ENCODE measurements at places on chromosomes 1 and 21.

DNA sequence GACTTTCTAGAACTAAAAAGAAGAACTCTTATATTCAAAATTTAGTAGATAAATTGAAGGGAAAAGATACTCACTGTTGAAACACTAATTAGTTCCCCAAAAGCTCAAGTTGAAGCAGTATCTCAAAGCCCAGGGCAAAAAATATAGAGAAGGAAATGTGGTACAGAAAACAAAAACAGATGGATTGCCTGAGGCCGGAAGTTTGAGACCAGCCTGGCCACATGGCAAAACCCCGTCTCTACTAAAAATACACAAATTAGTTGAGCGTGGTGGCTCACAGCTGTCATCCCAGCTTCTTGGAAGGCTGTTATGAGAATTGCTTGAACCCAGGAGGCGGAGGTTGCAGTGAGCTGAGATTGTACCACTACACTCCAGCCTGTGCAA, 36.0 kb downstream of the FAM177B start:
- peak; percentile 31 for DNase-seq

- no peak for DNase-seq
These were observed 11.7 kb upstream of the ZNF436 start for GRCh38 chr1:23381233-23381885.

DNA sequence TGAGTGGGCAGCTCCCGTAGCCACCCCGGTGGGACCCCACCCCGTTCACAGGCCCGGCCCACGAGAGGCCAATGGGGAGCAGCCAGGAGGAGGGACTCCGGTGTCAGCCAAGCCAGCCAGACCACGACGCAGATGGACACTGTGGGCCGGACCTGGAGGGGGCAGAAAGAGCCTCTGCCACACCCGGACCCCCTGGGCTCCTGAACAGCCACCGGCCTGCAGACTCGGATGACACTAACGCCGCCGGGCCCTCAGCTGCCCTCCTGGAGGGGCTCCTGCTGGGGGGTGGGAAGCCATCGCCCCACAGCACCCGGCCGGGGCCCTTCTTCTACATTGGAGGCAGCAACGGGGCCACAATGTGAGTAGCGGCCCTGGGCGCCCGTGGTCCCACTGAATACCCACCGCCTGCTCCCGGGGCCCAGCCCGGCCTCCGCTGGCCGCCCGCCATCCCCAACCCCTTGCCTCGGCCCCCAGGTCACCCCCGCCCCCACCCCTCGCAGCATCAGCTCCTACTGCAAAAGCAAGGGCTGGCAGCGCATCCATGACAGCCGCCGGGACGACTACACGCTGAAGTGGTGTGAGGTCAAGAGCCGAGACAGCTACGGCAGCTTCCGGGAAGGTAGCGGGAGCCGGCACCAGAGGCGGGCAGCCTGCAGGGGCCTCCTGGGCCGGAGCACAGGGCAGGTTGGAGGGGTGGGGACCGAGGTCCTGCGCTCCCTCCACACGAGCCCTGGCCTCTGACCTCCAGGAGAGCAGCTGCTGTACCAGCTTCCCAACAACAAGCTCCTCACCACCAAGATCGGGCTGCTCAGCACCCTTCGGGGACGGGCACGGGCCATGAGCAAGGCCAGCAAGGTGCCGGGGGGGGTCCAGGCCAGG, 6.5 kb downstream of the TTLL10 start:
- no peak for DNase-seq

GRCh38 chr1:156642265-156643048, 540 bp downstream of the BCAN start:
- DNase-seq: no peak

GRCh38 chr1:56149761-56150160, 429.6 kb downstream of the PLPP3 start:
- DNase-seq: no peak

DNA sequence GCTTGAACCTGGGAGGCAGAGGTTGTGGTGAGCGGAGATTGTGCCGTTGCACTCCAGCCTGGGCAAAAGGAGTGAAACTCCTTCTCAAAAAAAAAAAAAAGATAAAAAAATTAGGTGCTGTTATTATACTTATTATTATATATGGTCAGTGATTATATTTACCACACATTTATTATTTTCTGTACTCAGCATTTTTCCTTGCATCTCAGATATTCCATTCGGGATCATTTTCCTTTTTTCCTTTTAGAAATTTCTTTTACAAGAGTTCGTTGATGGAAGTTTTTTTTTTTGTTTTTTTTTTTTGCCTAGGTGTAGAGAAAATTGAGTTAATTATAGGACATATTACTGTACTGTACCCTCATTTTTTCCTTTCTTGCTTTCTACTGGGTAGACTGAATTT, 13.5 kb downstream of the CCDC30 start:
- DNase-seq: no peak

GRCh38 chr1:191608367-191608766, 549.9 kb upstream of the RGS18 start:
- no peak for DNase-seq

DNA sequence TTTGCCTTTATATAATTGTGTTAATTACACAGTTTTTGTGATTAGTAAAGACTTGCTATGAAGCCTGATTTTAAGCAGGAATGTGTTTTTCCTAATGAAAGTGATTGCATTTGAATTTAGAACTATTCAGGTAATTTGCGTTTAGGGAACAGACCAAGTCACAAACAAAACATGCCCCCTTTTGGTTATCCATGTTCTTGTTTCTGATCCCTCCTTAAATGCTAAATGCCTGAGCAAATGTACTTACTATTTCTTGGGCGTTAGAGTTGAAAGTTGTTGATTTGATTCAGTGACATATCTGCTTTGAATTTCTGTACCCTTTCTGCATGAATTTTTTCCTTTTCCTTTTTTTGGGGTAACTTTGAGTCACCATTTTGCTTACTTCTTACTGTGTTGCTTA, 5.2 kb downstream of the POU2F1 start:
- DNase-seq: no peak

DNA sequence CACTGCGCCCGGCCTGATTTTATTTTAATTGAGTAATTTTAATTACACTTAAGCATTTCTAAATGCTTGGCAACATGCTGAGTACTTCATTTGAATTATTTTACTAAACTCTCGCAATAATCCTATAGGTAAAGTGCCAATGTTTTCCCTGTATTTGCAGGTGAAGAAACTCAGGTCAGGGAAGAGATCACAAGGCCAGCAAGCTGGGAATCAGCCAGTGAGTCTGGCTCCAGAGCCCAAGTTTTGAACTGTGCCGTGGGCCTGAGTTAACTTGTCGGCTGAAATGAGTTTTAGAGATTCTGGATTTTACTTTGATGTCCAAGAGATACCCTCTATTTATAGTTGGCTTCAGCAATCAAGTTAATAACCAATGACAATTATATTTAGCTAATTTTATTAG, 141.4 kb downstream of the CNIH3 start:
- DNase-seq: no peak

- no peak for DNase-seq
These were observed 273.7 kb downstream of the NTNG1 start for GRCh38 chr1:107414550-107414949.

DNA sequence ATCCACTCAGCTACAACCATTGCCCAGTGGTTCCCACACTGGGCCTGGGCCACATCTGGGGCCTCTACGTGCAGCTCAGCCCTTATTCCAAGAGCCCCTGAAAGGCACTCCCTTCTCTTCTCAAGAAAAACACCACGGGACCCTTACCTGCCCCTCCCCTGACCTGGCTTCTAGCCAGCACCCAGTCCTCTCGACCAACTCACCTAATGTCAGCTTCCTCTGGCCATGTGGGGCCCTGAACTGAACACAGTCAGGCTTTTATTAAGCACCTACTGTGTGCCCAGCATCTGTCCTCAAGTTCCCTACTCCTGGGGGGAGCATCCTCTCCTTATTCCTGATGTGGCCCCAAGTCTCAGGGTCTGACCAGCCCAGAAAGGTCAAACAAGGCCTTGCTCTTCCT, 208.4 kb downstream of the MATN1 start:
- DNase-seq: no peak

DNA sequence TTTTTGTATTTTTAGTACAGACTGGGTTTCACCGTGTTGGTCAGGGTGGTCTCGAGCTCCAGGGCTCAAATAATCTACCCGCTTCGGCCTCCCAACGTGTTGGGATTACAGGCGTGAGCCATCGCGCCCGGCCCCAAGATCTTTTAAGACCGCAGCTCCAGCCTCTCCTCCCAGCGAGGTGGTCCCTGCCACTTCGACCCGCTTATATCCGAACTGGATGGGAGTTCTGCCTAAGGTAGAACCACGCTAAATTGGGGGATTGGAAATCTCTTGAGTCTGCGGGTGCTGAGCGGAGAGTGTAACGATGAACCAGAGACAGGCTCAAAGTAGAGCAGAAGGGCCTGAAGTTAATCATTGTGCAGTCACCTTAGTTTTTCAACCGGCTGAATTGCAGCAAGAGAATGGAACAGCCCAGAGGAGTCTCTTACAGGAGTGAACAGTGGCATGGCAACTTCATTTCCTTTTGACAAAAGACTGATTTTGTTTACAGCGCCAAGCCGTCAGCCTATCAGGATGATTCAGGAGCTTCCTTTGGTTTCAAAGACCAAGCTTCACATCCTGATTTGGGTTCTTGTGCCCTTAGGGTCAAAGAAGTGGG, 726 bp upstream of the CYB5R1 start:
- peak; percentile 78 for DNase-seq

GRCh38 chr1:247291161-247291560, 35.3 kb downstream of the VN1R5 start:
- DNase-seq: no peak

DNA sequence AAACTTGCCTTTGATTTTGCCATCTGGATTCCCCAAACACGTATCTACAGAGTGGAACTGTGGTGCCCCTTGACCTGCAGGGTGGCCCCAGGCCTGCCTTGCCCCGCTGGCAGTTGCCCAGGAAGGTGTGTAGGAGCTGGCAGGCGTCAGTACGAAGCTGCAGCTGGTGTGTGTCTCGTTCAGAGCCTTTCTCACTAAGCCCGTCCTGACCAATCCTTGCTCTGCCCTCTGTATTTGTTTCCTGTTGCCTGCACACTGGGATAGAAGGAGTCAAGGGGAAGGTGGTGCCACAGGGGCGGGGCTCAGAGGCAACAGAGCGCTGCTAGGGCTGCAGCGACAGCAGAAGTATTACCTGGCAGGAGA, 5.2 kb upstream of the VSIG8 start:
- DNase-seq: no peak

- no peak for DNase-seq
These were observed 488.5 kb downstream of the NPHP4 start for GRCh38 chr1:5503556-5504363.

- DNase-seq: no peak
These were observed 14.4 kb downstream of the PPFIA4 start for GRCh38 chr1:203040513-203041275.

- no peak for DNase-seq
These were observed 70.7 kb upstream of the ZNF644 start for GRCh38 chr1:91092503-91092902.

DNA sequence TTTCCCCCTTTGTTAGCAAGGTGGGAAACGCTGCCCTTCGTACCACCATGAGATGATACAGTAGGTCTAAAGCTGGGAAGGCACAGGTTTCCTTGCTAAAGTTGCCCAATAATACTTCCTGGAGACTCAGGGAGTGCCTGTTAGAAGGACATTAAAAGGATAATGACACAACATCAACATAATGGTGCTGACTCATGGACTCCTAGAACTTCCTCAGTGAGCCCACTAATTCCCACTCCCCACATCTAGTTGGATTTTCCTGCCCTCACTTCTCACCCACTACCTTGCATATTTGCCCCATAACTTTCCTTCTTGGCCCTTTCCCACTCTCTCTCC, 17.5 kb downstream of the CFAP45 start:
- no peak for DNase-seq

GRCh38 chr1:91091812-91092211, 70.0 kb upstream of the ZNF644 start:
- DNase-seq: no peak

DNA sequence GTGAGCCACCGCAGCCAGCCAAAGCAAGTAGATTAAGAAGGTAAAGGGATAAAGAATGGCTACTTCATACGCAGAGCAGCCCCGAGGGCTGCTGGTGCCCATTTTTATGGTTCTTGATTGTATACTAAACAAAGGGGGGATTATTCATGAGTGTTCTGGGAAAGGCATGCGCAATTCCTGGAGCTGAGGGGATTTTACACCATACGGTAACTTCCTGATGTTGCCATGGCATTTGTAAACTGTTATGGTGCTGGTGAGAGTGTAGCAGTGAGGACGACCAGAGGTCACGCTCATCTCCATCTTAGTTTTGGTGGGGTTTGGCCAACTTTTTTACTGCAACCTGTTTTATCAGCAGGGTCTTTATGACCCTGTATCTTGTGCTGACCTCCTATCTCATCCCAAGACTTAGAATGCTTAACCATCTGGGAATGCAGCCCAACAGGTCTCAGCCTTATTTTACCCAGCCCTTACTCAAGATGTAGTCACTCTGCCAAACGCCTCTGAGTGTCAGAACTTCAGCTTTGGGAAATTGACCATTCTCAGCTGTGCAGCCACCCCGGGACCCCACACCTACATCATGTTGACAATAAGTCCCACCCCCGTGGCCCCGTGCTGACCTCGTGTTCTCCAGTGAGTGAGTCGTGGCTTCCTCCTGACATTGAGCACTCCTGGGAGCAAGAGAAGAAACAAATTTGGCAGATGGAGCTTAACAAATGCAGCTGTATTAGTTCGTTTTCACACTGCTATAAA, 149.4 kb upstream of the COL6A1 start:
- no peak for DNase-seq

GRCh38 chr1:210685295-210685650, 356.6 kb downstream of the HHAT start:
- DNase-seq: no peak

GRCh38 chr1:40973912-40974311, 5.6 kb upstream of the CTPS1 start:
- no peak for DNase-seq

DNA sequence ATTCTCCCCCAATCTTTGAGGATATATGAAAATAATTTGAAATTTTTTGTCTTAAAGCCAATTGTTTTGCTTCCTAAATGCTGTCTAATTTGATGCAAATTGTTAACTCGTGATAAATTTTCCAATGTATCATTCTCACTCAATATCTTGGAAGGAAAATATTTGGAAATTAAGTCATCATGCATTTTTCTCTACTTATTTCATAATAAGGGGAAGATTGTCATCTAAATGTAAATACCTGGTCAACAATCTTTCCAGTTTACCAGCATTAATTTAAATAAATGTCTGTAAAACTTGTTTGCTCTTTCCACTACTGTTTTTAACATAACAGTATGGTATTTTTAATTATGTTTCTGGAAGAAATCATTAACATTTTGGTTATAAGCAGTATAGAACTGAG, 78.3 kb upstream of the KCTD3 start:
- DNase-seq: no peak
